ENCODE measurements at places on chromosomes 1 and 21. TPM values are rescaled to one million over a fixed set of nuclear protein-coding genes. Genes with fewer than 3 reads are reported as not detected.

CLIC6 gene
- total RNA-seq, result 5.1 TPM

ZNF436 gene
- 10.0 TPM for total RNA-seq

CFAP141 gene
- total RNA-seq, result not detected

CCT3 gene
- 102 TPM for total RNA-seq

CYP4A22 gene
- not detected for total RNA-seq

ADAMTS4 gene
- total RNA-seq, result 12.6 TPM

LINGO4 gene
- total RNA-seq, result 0.33 TPM

PDPN gene
- total RNA-seq, result 17.3 TPM

PIP5K1A gene
- 41.8 TPM for total RNA-seq

ERRFI1 gene
- 33.0 TPM for total RNA-seq

TCHHL1 gene
- total RNA-seq, result not detected
